Stimulated activated CD8-positive, alpha-beta memory T cell treated with anti-CD3 and anti-CD28 coated beads, Interleukin-12 subunit alpha, Interleukin-12 subunit beta, amount 100 ng/mL, for 1 hour (primary cell): ENCODE measurements at places on chromosomes 6 and 20.

- no peak for DNase-seq
Measured at GRCh38 chr6:53095716-53096115, 30.5 kb downstream of the FBXO9 start.

- DNase-seq, result no peak
Measured at GRCh38 chr20:36311141-36311853, 5.2 kb downstream of the DLGAP4 start.

- no peak for DNase-seq
Measured at GRCh38 chr6:39430871-39431523, 108.5 kb upstream of the KCNK16 start.

GRCh38 chr6:40308533-40309306 lies 278.4 kb downstream of the LRFN2 start:
- peak; percentile 20 for DNase-seq

- DNase-seq, result no peak
Measured at GRCh38 chr6:15500078-15500740, 162.6 kb downstream of the DTNBP1 start.

- no peak for DNase-seq
Measured at GRCh38 chr20:22918286-22918983, 116.7 kb upstream of the SSTR4 start.

GRCh38 chr20:32072168-32072750 lies 20.2 kb downstream of the HCK start:
- no peak for DNase-seq

- no peak for DNase-seq
Measured at GRCh38 chr20:37917461-37917860, 14.5 kb downstream of the VSTM2L start.

DNA sequence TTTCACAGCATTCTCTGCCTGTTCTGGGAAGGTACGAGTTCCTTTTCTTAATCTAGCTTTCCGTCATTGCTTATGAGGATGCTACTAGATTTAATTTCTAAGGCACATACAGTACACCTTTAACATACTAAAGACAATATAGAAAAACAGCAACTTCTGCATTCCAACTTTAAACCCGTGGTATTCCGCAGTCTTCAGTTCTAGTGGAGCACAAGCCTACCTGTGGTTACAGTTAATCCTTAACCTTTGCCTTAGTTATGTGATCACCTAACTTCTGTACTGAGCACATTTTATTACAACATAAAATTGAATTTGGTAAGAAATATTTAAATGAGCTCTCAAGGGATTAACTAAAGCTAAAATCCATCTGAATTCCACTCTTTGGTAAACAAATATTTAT lies 289.5 kb downstream of the BTBD9 start:
- no peak for DNase-seq

DNA sequence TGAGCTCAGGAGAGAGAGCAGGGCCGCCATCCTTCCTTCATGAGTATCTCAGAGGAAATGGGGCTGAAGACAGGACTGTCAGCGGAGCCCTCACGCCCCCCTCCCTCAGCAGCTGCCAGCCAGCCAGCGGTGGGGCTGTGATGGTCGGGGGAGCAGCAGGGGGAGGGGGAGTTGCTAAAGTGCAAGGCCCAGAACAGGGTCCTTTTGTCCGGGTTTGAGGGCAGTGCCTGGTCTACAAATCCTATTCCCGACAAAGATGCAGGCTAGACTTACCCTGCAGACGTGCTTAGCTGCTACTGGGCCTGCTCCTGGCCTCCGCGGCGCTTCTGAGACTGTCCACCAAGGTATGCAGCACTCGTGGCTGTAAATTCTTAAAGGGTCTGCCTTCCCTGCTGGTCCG lies 593.4 kb upstream of the CDH4 start:
- no peak for DNase-seq

DNA sequence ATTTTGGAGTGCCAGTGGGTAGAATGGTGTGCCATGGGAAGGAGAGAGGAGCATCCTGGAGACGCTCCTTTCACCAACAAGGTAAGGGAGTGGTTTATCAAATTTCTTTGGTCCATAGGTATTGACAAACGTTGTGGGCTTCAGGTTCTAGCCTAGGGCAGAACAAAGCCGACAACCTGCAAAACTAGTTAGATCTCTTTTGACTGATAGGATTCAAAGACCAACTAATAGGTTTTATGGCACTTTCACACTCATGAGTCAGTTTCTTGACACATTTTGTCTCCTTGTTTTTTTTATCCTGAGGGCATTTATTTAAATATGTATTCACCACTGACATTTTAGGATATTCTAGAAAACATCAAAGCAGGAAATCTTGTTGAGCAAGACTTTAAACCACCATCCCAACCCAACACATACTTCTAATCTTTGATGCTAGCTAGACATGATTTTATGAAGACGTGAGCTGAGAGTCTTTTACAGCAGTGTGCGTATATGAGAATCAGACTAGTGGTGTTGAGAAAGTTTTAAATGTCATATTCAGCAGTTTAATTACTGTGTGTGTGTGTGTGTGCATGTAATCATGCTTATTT lies 370.4 kb upstream of the HSF2 start:
- DNase-seq, result no peak

DNA sequence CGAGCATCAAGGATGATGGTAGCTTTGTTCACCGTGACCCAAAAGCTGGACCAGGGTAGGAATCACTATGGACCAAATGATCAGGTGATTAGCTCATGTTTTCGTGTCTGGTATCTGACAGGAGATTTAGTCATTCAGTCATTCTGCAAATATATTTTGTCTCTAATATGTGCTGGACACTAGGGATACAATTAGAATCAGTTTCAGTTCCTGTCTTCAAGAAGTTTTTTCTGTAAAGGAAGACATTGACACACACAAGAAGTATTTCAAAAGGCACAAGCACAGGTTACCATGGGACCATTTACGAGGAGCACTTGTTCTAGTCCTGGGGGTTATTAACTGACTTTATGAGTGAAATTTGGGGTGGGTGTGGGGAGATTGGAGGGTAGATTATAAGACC lies 244.9 kb downstream of the HIVEP2 start:
- no peak for DNase-seq

DNA sequence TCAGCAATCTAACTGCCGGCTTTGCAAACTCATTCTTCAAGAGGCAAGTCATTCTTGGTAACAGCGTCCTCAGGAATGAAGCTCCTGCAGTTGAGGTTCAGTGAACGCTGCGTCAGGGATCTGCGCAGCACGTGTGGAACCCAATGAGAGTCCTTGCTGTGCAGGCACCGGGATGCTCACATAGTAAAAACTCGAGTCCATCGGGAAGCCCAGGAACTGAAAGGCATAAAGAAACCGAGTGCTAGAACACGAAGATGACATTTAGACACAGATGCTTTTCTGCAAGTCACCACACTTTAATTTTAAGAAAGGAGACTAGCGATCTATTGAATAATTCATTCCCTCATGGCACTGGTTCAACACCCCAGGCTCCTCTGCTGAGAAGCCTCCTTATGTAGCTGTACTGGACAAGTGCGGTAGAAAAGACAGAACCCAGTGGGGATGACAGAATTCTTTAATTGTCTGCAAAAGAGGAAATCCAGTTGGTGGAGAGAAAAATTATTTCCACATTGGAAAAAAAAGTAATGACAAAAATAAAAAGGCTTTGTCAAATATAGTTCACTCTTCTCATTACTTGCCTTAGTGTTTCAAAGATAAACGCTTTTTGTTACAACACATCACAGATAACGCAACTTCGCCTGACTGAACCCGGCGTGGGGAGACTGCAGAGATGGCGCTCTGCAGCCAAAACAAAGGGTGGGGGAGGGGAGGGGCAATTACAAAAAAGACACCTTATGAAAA lies 1.9 kb upstream of the AFDN start:
- no peak for DNase-seq

GRCh38 chr6:128461501-128461900 lies 58.9 kb downstream of the PTPRK start:
- no peak for DNase-seq

GRCh38 chr6:142952614-142953013 lies 7.6 kb upstream of the HIVEP2 start:
- DNase-seq, result no peak

GRCh38 chr20:34088305-34089174 lies 23.5 kb downstream of the EIF2S2 start:
- DNase-seq, result no peak

GRCh38 chr6:7243179-7243981 lies 69.6 kb downstream of the SSR1 start:
- DNase-seq, result peak; percentile 23

- no peak for DNase-seq
Measured at GRCh38 chr20:2332711-2333110, 36.9 kb downstream of the TGM3 start.

DNA sequence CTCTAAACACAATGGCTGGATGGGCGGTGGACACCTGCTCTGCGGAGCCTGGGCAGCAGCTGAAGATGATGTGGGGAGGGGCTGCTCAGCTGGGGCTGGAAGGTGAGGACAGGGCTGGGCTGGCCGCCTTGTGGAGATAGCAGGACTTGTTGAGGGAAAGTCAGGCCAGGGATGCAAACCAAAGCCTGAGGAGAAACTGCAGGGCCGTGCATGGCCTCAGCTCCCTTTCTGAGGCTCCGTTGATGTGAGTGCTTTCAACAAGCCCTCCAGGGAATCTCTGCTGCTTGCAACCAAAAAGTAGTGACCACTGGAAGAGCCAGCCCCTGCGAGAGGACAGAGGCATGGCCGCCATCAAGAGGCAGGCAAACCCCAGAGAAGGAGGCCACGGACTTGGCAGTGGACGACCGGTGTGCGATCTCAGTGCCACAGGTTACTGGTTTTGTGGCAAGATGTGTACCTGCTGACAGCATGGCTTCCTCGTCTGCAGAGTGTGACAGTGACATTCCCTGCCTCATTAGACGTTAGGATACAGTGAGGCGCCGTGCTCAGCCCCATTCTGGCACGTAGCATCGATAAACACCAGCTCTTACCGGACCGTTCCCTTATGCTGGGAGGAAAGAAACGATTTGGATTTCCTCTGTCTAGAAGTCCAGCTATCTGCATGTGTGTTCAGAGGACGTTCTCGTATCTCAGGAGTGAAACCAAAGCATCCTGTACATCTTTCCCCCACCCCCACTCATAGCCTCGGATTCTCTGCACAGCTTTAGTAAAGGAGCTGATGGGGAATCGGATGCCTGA lies 37.9 kb downstream of the ERMARD start:
- DNase-seq, result no peak

GRCh38 chr20:19026121-19026878 lies 186.1 kb upstream of the SLC24A3 start:
- no peak for DNase-seq

DNA sequence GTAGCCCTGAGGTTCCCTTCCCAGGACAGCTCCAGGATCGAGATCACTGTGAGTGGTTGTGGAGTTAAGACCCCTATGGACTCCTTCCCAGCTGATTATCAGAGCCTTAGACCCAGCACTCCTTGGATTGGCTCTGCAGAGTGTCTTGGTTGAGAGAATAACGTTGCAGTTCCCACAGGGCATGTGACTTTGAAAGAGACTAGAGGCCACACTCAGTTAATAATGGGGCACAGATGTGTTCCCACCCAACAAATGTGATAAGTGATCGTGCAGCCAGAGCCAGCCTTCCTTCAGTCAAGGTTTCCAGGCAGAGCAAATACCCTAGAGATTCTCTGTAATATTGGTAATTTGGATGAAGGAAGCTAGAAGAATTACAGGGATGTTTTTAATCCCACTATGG lies 5.2 kb upstream of the BTN2A2 start:
- no peak for DNase-seq

- no peak for DNase-seq
Measured at GRCh38 chr6:100768816-100769351, 112.2 kb downstream of the ASCC3 start.

- DNase-seq, result no peak
Measured at GRCh38 chr20:53760025-53760441, 166.4 kb upstream of the ZNF217 start.

DNA sequence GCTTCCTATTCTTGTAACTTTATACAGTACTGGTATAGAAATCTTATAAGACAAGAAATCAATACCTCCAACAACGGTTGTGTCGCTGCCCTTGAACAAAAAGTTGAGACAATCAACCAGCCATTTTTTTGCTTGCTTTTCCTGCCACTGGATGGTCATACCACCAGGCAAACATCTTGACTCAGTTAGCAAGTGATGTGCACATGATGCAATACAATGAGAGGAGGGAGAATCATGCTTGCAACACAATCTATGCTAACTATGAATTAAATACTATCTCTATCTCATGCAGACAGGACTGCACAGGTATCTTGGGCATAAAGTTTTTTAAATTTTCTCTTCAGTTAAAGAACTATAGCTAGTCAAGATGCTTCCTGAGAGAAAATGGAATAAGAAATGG lies 877.7 kb upstream of the CITED2 start:
- DNase-seq, result no peak

- no peak for DNase-seq
Measured at GRCh38 chr6:12062605-12063004, 50.5 kb downstream of the HIVEP1 start.

- DNase-seq, result no peak
Measured at GRCh38 chr6:142155091-142155490, 8.0 kb downstream of the VTA1 start.

- no peak for DNase-seq
Measured at GRCh38 chr20:4959592-4959991, 41.7 kb downstream of the SLC23A2 start.

- no peak for DNase-seq
Measured at GRCh38 chr20:52484438-52484837, 292.9 kb upstream of the ZFP64 start.

DNA sequence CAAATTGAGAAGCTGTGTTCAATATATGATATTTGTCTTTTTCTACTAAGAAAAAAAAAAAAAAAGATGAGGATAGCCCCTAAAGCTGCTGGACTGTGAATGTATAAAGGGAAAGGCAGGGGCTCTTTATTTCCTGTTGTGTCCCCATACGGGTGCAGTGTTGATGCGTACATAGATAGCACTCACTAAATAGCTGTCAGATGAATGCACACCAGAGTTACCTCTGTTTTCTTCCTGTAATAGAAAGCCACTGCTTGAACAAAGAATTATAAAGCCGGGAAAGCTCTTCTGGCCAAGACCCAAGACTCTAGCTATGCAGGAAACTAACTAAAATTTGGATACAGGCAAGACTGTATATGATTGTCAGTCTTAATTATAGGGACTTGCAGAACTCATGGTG lies 260.0 kb downstream of the FARS2 start:
- DNase-seq, result no peak

DNA sequence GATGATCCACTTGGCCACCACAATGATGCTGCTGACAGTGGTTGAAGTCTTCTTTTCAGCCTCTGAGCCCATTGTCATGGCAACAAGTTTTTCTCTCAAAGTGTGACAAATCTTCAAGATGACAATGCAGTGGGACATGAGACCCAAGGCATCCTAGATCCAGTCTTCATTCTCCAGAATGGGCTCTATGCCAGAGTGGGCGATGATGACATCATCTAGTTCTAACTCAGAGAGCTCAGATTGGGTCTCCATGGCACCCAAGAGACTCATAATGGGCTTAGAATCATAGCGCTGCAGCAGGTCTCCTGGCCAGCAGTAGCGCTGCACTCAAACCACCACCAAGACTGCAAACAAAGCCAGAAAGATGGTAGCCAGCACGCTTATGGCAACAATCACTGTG lies 973.6 kb downstream of the EYS start:
- no peak for DNase-seq

GRCh38 chr6:41684311-41685180 lies 46.3 kb downstream of the MDFI start:
- no peak for DNase-seq
